HepG2 (cell line): ENCODE measurements at places on chromosomes 13 and 19.

GRCh38 chr13:21594715-21595545 is 9.0 kb downstream of the MICU2 start:
- DNase-seq, result no peak

GRCh38 chr19:533364-534058 is 2.0 kb downstream of the CDC34 start:
- no peak for DNase-seq

- DNase-seq, result no peak
These were observed 34.4 kb upstream of the IGFL1 start for GRCh38 chr19:46195104-46195503.

DNA sequence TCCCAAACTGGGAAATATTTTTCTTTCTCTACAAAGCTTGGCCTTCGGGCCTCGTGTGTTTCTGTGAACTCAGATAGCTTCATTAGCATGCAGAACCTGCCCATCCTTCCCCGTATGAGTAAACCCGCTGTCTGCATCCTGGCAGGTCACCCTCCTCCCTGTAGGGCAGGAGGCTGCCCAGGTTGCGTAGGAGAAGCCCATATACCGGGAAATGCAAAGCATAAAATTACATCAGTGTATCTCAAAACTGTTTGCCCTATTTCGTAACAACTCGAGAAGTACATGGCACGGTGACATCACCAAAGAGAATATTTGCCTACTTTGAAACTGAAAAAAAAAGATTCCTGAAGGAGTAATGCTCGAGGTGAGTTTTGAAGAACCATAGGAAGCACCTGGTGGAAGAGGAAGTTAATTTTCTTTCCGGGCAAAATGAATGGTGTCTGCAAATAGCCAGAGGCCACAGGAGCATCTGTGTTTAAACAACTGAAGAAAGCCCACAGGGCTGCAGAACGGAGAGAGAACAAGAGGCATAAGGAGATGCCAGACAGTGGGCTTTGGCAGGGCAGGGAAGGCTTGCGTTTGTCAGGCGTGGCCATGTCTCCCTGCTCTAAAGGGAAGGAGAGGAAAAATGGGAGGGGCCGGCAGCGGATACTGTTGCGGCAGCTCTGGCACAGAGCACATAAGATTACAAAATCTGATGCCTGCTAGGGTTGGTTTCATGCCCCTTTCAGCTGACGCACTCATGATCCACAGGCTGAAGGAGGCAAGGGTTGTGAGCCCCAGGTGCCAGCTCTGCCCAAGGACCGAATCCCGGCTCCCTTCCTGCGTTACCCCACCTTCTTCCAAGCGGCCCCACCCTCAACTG is 81.4 kb downstream of the IRS2 start:
- DNase-seq, result no peak

DNA sequence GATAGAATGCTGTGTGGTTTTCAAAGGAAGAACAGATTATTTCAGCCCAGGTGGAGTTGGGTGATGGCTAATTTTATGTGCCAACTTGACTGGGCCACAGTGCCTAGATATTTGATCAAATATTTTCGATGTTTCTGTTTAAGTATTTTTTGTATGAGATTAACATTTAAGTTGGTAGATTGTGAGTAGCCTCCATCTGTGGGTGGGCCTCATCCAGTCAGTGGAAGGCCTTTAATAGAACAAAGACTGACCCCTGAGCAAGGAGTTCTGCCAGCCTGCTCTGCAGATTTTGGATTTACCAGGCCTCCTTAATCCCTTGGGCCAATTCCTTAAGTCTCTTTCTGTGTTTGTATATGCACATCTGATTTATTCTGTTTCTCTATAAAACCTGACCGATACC is 13.9 kb downstream of the LSM14A start:
- no peak for DNase-seq

- no peak for DNase-seq
These were observed 168.4 kb downstream of the PCDH9 start for GRCh38 chr13:67061750-67062149.

- no peak for DNase-seq
These were observed 5.8 kb upstream of the USE1 start for GRCh38 chr19:17209126-17210036.

GRCh38 chr13:68888832-68889231 is 1218.8 kb upstream of the ATXN8OS start:
- DNase-seq, result no peak

DNA sequence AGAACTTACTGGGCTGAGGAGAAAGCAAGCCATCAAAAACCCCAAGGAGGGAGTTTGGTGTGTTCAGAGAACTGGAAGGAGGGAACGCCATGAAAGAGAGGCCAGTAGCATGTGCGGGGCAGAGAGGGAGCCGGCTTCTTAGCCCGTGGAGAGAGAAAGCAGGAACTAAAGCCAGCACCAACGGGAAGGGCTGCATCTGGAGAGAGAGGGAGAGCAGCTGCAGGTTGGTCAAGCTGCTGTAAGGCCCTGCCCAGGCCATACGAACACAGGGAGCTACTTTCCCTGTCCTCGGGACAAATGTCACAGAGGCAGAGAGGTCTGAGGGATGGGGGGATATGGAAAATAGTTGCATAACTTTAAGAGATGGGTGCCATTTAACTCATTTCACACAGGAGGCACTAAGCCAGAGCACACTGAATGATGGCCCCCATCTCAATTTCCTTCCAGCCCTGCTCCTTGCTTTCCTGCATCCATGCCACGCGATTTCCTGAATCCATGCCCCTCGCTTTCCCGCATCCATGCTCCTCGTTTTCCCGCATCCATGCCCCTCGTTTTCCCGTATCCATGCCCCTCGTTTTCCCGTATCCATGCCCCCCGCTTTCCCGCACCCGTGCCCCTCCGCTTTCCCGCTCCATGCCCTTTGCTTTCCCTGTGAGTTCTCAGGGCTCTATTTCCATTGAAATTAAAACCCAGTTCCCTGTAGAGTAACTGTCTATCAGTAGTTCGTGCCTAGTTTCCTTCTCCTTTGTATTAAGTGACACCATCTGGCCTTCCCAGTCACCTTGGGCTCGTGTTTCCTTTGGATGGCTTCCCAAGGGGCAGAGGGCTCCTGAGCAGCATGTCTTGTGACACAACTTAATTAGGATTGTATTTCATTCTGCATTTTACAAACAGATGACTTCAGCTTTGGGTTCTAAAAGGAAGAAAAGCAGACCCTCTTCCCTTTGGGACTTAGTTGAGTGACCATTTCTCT is 31.5 kb upstream of the TPT1 start:
- DNase-seq, result no peak

- DNase-seq, result no peak
These were observed 170.9 kb upstream of the ZNF507 start for GRCh38 chr19:32174386-32175113.

GRCh38 chr19:55678121-55678671 is 3.2 kb downstream of the EPN1 start:
- no peak for DNase-seq

GRCh38 chr19:38736413-38737280 is 7.6 kb downstream of the CAPN12 start:
- DNase-seq, result no peak

DNA sequence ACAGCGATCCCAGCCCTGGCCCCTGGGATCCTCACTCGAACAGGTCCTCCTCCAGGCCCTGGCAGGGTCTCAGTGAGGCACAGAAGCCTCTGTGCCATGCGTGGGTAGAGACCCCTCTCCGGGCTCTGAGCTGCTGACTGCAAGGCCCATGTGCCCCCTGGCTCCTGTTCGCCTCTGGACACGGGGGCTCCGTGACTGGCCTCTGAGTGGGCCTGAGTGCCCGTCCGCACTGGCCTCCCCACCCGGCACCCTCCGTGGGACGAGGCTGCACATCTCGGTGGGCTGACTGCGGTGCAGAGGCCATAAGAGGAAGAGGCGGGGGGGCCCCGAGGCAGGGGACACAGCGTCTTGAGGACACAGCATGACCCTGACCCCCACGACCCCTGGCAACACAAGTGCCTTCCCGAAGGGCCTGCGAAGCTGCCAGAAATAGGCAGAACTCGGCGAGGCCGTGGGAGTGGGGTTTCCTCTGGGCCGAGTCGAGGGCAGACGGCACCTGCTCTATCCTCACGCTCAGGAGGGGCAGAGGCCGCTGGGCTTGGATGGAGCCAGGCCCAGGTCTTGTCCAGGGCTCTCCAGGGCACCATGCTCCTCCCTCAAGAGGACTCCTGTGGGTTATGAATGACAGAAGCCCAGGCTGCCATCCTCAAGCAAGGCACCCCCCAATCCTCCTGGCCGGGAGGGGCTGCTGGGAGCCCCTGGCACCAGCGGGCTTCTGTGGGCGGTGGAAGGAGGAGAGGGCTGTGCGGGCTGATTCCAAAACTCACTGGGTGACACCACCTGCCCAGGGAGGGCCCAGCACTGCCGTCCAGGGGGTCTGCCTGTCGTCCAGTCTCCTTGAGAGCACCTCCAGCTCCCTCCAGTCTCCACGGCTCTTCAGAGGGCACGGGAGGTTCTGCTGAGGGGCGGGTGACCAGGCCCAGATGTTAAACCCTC is 52.6 kb downstream of the RASA3 start:
- no peak for DNase-seq
